ENCODE measurements at places on chromosomes 11 and 22.

DNA sequence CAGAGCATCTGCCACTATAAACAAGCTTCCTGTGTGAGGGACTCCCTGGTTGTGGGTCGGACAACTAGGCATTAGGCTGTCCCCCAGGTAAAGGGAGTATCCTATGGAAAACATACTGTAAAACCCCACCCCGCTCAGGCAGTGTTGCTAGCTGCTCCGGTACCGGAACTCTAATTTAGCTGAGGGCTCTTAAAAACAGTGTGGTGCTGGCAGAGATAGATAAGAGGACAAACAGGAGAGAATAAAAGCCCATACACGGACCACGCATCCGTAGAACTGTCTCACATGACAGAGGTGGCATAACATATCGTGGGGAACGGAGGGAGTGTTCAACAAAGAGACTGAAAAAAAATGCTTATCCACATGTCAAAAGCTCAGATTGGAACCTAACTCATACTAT lies 3.4 kb upstream of the MOGAT2 start:
- DNase-seq, result no peak

DNA sequence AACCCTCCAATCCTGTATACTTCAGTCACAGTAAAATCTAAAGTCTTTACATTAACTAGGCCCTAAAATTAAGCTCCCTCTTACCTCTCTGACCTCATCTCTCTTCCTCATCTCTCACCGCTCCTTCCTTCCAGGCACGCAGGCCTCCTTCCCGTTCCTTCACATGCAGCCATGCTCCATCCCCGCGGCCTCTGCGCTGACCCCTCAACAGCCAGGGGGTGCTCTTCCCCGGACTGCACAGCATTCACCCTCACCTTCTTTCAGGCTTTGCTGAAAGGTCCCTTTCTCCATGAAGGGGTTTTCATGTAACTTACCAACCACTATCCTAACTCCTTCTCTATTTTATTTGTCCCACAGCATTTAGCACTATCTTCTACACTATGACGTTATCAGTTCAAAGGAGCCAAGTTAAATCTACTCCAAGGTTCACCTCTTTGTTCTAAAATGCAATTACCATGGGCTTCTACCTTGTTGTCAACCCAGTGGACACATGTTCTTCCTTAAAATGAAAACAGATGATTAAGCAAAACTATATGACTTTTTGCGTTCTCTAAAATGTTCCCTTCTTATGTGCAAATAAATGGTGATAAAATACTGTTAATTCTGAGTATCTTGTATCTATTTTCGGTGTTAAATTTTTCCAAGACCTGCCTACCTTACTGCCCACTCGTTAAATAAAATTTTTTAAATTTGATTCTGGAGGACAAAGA lies 57.8 kb upstream of the APOA1 start:
- peak; percentile 33 for DNase-seq

GRCh38 chr22:19635644-19636043 lies 78.7 kb upstream of the SEPTIN5 start:
- no peak for DNase-seq

DNA sequence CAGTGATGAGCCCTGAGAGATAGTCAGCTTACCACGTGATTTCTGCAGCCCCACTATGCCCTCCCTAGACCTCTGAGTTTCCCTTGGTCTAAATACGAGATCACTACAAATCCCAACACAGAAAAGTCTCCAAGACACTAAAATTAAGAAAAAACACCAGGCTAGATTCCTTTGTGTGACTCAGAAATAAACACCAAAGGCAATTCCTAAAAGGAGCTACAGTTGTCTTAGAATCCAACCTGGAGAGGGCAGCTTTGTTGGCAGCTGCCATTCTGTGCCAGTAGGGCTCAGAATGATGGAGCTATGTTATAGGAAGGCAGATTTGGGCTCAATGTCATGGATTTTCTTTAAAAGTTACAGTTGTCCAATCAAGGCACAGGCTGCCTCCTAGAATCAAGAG lies 37.1 kb upstream of the HMGXB4 start:
- no peak for DNase-seq

DNA sequence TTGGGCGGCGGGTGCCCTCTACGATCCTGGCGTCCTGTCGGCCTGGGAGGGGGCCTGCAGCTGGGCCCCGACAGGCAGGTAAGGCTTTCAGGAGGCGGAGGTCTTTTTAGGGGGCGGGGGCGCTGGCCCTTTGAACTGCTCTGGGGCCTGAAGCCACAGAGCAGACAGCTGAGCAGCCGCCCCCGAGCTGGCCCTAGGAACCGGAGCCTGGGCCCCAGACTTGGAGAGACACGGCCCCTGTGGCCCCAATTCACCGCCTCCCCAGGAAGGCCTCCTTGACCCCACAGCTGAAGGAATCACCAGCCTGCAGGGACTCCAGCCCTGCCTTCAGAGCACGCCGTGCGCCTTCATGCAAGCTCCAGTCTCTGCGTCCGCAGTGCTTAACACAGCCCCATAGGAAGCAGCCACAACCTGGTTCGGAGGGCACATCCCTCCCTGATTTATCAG lies 618 bp upstream of the CERK start:
- DNase-seq, result peak; percentile 46
